ENCODE measurements at places on chromosomes 5 and 9.

DNA sequence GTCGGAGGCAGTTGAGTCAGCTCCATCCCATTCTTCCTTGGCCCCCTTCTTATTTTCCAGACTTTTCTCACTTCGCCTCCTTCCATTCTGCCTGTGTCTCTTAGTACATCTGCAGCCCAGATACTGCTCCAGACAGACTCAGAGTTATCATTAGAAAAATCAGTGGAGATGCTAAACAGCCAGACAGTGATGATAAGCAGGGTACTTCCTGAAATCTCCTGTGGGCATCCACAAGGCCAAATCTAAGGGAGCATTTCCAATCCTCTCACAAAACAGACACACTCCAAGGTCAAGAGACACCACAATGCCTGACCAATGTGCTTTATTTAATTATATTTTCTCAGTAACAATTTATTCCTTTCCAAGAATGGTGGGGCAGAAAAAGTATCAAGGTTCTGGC, 14.5 kb upstream of the RLN1 start:
- DNase-seq: no peak

GRCh38 chr9:122342323-122343050, 28.3 kb upstream of the PTGS1 start:
- DNase-seq: no peak

DNA sequence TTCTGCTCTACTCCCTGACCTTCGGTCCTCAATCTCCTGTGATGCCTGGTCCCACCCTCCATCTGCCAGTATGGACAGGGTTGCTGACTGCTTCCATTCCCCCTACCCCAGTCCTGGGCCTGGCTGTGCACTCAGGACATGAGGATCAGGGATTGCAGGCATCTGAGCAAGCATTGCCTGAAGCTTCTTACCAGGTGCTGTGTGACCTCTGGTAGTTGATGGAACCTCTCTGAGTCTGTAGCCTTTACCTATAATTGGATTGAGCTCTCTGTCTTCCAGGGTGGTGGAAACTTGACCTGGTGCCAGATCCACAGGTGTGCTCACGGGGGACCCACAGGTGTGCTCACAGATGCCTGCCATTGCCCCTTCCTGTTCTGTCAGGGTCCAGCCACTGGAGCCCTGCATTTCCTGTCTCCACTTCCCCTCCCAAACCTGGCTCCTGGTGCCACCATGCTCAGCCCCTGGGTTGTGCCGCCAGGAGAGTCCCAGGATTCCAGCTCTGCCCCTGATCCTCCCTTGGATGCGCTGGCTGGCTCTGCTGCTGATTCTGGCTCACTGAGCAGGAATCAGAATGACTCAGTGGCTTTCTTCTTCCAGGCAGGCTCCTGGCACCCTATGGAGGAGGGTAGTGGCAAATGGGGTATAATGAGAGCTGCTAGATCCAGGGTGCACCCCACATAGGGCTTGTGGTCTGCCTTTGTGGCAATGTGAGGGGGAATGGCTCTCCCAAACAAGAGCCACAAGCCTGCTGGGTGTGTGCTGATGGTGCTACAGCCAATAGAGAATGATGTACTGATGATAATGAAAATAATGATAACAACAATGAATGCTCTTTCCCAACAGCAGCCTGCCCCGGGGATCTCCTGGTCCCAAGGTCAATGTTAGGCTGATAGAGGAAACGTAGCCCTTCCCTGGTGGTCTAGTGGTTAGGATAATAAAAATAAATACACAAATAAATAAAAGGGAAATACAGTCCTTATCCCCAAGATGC, 35.2 kb upstream of the PSD2 start:
- DNase-seq: no peak

DNA sequence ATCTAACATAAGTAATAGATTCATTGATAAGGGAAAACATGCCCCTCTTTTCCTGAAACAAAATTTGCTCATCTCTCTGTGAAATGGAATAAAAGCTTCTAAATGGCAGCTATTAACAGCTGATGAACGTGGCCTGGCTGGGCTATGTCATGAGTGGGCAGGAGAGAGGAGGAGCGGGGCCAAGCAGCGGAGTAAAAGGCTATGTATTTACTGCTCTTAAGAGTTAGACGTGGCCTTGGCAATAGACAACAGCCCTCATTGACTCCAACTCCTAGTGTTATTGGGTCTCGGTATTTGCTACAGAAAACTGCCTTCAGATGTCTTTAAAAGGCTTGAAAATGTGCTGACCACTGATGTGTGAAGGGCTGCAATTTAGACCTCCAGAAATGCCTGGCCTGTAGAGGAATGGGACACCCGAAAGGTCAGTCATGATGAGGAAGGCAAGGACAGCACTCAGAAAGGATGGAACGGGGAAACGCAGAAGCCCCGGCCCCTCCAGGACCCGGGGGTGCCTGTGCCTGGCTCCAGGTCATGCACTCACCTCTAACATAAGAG, 116.8 kb downstream of the PDZD2 start:
- no peak for DNase-seq

DNA sequence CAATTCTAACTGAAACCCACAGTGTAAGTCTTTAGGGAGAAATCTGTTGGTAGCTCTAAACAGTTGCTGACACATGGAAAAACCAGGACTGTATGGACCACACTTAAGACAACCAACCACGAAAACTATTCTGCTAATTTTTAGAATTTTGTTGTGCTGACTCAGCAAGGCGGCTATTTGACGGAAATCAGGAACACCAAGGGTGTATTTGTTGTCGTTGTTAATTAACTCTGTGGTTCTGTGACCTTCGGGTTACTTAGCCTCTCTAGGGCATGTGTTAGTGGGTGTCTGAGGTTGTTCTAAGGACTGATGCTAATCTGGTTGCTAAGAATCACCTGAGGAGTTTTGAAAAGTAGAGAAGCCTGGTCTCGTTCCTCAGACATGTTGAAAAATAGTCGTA, 79.2 kb downstream of the ATP10B start:
- no peak for DNase-seq

DNA sequence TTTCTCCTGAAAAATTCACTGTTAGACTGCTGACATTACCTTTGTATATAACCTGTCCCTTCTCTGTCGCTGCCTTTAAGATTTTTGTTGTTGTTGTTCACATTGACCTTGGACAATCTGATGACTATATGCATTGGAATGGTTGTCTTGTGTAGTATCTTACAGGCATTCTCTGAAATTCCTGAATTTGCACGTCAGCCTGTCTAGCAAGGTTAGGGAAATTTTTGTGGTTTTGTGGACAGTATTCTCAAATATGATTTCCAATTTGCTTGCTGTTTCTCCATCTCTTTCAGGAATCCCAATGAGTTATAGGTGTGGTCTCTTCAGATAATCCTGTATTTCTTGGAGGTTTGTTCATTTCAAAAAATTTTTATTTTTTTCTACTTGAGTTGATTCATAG, 140.8 kb downstream of the PRR16 start:
- no peak for DNase-seq

- DNase-seq: peak; percentile 37
Measured at GRCh38 chr5:178304761-178305645, 72.4 kb upstream of the PHYKPL start.

- no peak for DNase-seq
Measured at GRCh38 chr5:126523818-126524510, 71.1 kb downstream of the ALDH7A1 start.

DNA sequence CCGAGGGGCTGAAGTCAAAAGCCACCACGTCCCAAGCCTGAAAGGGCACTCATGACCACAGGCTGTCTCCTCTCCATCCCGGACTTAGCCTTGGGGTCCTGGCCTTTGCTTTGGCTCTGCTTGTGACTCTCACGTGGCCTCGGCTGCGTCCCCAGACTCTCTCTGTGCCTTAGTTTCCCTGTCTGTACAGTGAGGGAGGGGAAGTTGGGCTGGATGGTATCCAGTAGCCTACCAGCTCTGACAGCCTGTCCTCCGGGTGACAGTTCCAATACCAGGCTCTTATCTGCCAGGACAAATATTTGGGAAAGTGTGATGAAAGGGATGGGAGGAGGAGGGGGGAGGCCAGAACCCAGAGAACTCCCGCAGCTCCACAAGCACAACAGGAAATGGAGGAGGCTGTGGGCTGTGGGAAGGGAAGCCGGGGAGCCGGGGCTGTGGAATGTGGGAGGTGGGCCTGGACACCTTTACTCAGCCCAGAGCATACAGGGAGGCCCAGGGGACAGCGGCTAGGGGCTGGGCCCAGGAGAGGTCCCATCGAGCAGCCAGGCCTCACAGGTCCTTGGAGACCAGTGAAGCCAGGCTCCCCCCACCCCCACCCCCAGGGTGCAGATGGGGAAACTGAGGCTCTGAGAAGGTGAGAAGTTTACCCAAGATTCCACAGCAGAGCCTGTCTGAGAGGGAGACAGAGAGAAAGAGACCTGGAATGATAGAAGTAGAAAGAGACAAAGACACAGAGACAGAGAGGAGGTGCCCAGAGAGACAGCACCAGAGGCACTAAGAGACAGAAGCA, 18.3 kb downstream of the PDGFRB start:
- no peak for DNase-seq

DNA sequence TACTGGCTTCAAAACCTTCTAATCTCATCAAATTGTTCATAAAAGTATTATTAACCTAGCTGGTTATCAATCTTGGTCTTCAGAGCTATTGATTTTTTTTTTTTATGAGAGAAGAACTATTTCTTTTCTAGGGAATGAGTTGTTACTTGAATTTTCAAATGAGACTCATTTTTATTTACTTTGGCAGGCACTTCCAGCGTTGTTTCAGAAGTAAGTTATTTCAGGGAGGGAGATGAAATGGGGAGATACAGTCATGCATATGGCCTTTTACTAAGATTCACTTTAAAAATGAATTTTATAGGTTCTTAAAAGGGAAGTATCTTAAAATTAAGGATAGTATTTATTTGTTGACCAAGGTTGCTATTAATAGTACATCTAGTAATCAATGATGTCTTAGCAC, 129.6 kb downstream of the IZUMO3 start:
- DNase-seq: no peak

DNA sequence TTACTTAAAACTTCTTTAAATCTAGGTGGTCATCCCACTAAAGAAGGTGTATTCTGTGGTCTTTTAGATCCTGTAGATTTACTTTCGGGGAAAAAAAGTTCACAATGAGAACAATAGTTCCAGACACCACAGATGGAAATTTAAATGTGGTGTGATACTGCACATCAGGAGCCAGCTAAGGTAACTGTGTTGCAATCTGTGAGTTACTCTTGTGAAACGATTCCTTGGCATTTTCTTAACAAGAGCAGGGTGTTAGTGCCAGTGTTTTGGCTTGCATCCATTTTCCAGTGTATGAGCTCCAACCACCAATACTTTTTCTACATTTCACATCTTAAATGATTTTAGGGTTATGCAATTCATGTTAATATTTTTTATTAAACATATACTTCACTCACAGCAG, 674.5 kb downstream of the CETN3 start:
- no peak for DNase-seq

DNA sequence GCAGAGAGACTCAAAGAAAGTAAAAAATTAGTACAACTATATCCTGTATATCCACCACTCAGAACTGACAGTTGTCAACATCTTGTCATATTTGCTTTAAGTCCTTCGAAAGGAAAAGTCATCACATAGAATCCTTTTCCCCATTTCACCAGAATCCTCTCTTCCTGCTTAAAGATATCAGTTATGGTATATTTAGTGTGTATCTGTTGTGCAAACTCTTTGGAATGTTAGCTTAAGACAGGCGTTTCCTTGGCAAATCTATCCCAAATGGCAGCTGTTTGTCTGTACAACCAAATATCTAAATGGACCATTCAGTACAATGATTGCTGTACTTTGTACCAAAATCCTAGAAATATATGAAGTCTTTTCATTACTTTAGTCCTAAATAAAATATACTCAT, 98.5 kb downstream of the ITGA1 start:
- DNase-seq: no peak

- no peak for DNase-seq
Measured at GRCh38 chr9:79007701-79008483, 563.9 kb upstream of the TLE4 start.

GRCh38 chr5:97547999-97548738, 365.1 kb upstream of the RIOK2 start:
- DNase-seq: no peak

- peak; percentile 98 for DNase-seq
Measured at GRCh38 chr5:140113699-140114263, at the start of gene PURA. TSS of gene PURA (plus strand) at chr5:140114109. CDS start at chr5:140114182, 73 bp downstream.

DNA sequence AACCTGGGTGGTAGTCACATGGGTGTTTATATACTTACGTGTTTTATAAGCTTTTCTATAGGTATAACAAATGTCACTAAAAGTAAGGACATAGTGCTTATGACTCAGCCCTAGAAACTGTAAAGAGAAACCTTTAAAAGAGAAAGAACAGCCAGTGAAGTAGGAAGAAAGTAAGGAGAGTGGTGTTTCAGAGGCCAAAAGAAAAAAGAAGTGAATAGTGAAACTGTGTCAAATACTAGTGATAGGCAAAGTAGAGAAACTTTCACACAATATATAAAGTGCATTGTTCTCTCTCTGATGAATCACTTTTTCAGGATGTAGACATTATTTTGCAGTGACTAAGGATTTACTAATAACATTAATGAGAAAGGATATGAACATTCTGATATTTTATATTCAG, 74.2 kb upstream of the SUSD1 start:
- DNase-seq: no peak

DNA sequence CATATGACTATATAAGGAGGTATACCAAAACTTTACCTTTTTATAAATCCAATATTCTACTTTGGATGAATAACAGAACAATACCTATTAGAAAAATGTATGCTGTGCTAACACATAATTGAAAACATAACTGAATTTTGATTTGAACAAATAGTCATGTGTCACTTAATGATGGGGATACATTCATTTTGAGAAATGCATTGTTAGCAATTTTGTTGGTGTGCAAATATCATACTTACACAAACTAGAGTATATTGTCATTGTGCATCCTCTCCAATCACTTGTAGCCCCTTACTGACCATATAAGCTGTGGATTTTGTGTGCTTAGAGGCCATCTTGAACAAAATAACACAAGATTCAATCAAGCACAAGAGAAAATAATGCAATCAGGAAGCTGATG, 72.3 kb upstream of the SLCO4C1 start:
- no peak for DNase-seq

- no peak for DNase-seq
Measured at GRCh38 chr9:89311346-89312221, 589 bp downstream of the CKS2 start.

GRCh38 chr5:118857700-118858099, 130.6 kb downstream of the DTWD2 start:
- no peak for DNase-seq

DNA sequence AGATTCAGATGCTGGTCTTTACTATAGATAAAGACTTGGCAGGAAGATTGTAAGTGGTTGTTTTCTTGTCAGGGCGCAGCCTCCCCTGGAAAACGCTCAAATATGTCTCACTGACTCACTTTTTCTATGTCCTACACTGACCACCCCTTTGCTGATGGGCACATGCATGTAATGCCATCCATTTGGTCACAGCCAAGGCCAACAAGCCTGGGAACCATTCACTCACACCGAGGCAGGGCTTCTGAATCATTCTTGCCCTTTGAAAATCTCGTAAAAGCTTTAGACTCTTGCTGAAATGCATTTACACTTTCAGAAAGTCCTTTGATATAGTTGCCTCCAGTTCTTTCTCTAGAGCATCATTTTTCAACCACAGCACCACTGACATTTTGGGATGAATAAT, 249.4 kb downstream of the ACTL7B start:
- DNase-seq: no peak
